NCI-H187 treated with DMSO at 0.1 percent for 48 hours (cell line): ENCODE measurements at places on chromosomes 1 and 21.

- DNase-seq = no peak
These were observed 178.1 kb downstream of the ZP4 start for GRCh38 chr1:237712586-237713157.

GRCh38 chr1:60059468-60059867 lies 14.1 kb downstream of the C1orf87 start:
- DNase-seq = no peak

DNA sequence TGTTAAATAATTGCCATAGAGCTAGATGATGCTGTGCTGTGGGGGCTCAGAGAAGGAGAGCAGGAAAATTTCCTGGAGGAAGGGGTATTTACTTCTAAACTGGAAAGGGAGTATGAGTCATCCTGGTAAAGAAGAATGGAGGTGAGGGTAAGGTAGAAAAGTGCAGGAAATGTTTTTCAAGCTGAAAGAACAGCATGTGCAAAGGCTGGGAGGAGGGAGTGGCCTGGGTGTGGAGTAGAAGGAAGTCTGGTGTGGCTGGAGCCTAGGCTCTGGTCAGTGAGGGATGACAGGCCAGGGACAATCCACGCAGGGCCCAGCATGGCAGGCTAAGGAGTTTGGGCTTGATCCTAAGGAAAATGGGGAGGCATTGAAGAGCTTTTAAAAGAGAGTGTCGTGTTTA lies 45.9 kb downstream of the MATN1 start:
- no peak for DNase-seq

DNA sequence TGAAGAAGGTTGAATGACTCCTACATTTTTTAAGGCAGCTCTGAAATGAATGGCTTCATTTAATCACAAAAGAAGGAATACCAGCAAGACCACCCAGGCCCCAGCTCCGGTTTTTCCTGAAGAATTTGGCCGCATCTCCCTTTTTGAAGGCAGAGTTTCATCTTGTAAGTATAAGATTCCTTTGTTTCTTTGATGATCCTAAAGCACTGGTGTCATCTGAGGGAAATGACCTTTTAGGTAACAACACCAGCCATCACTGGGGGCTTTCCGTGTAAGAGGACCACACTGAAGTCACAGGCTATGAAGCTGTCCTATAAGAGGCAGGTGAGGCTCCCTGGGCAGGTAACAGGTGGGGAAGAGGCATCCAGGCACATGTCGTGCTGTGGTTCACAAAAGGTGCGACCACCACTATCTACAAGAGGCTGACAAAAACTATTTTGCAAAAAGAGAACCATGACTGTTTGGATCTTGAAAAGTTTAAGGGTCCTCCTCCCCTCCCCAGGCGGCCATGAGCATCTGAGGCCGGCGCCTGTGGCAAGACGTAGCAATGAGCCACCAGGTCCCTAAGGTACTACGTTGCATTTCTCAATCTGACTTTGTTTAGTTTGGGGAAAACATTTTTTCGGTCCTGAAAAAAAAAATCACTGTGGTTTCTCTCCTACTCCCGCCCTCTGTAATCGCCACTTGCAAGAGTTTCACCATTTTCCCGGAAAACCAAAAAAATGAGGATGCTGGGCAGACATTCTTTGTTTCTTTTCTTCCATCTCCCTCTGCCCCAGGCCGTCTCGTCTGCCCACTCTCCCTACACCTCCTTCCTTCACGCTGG lies 46.3 kb upstream of the IRF2BP2 start:
- DNase-seq = no peak

- no peak for DNase-seq
These were observed 35.4 kb downstream of the GALNT2 start for GRCh38 chr1:230102472-230102871.

DNA sequence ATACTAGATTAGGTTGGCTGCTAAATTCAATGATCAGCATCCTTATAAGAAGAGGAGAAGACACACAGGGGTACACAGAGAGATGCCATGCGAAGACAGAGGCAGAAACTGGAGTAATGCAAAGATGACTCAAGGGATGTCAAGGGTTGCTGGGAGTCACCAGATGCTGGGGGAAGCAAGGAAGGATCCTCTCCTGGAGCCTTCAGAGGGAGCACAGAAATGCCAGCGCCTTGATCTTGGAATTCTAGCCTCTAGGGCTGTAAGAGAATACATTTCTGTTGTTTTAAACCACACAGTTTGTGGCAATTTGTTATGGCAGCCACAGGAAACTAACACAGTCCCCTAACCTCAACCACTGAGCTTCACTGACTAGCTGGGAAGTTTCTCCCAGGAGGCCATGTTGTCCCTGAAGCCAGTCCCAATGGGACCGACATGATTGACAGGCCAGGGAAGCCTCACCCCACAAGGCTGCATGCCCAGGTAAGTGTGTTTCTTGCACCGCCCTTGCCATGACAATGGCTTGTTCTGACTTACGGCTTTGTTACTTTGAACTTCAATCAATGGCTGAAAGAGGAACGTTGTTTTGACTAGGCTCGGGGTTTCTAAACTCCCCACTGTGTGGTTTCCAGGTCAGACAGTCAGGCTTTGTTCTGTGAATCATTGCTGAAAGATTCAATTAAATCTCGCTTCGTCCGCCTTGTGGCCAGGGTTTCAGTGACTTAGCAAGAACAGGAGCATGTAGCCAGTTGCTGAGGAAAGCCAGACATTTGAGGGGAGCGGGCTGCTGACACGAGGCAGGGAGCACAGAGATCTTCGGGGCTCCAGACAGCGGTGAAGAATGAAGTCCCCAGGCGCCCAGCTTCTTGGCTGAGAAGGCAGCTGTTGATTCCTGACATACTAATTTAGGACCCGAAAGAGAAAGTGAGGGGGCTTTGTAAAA lies 62.3 kb downstream of the RUNX1 start:
- DNase-seq = no peak

DNA sequence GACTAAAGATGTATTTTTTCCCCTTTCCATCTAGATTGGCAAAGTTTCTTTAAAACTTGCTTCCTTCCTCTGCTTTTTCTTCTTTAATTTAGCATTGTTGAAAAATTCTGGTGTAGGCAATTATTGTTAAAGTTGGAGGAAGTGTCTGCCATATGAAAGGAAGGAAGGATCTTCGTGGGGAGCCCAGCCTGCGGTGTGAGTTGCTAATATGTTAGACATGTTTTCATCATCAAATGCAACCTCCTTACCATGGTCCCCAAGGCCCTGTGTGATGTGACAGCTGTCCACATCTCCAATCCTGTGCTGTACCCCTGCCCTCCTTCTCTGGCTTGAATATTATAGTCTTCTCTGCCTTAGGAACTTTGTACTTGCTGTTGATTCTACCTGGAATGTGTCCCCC lies 81.0 kb upstream of the ZBTB18 start:
- DNase-seq = no peak

GRCh38 chr1:58608297-58608696 lies 31.2 kb upstream of the TACSTD2 start:
- no peak for DNase-seq

- DNase-seq = no peak
These were observed 108.9 kb downstream of the OMA1 start for GRCh38 chr1:58437623-58438022.

- DNase-seq = no peak
These were observed 53.6 kb upstream of the A3GALT2 start for GRCh38 chr1:33374336-33375105.

- no peak for DNase-seq
These were observed 405.3 kb downstream of the RRAGC start for GRCh38 chr1:38454236-38454635.

GRCh38 chr1:82153272-82153629 lies 352.5 kb downstream of the ADGRL2 start:
- no peak for DNase-seq

DNA sequence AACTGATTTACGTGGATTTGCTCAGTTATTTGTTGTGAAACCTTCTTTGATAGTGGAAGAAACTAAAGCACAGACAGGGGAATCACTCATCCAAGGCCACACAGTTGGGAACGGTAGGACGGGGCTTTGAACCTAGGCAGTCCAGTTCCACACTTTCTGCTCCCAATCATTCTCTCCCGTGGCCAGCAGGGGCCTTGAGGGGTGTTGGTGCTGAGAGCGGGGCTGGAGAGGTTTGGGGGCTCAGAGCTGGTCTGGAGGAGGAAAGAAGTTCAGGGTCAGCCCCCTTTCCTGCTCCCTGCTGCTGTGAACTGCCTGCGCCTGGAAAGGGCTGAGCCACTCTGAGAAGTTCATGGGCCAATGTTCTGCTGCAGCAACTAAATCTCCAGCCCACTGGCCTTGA lies 31.4 kb upstream of the ACTL8 start:
- DNase-seq = no peak

DNA sequence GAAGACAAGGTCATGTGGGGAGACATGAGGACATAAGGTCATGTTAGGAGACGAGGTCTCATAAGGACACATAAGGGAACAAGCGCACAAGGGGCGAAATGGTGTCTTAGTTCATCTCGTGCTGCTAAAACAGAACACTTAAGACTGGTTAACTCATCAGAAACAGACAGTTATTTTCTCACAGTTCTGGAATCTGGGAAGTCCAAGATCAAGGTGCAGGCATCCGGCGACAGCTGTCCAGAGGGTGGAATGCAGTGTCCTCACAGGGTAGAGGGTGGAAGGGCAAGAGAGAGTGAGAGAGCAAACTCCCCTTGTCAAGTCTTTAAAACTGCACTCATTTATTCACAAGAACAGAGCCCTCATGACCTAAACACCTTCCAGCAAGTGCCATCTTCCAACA lies 34.6 kb upstream of the PDPN start:
- DNase-seq = no peak

GRCh38 chr21:40340357-40340756 lies 473.1 kb downstream of the PCP4 start:
- DNase-seq = no peak

DNA sequence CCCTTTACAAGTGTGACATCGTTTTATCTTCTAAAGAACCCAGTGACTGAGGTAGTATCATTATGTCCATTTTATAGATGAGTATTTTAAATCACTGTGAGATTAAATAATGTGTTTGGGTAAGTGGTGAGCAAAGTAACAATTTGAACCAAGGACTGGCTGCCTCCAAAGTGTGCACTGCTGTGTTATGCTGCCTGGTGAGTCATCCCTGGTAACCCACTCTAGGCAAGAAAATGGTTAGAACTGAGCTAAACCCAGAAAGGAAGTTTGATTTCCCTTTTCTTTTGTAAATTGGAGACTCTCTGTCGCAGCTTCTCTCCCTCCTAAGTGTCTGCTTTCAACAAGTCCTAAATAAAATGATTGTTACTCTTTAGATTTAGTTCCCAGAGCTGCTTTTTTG lies 342.8 kb upstream of the KAZN start:
- no peak for DNase-seq

GRCh38 chr1:174448974-174449373 lies 1.2 kb downstream of the GPR52 start:
- DNase-seq = no peak

DNA sequence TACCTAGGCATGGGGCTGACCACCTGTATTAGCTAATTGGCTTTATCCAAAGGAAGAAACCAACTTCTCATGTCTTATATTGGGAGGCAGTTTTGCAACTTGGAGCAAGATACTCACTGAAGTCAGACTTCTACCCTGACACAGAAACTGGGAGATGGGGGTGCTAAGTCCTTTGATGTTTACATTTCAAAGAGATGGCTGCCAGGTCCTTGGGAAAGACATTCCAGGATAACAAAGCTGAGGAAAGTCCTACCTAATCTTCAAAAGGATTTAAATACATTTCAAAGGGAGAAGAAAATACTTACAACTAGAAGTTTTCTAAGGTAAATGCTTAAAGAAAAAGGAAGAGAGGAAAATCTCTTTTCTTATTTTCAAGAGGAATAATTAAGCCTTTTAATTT lies 62.1 kb downstream of the FH start:
- DNase-seq = no peak

GRCh38 chr1:239896569-239896968 lies 195.1 kb upstream of the FMN2 start:
- no peak for DNase-seq

DNA sequence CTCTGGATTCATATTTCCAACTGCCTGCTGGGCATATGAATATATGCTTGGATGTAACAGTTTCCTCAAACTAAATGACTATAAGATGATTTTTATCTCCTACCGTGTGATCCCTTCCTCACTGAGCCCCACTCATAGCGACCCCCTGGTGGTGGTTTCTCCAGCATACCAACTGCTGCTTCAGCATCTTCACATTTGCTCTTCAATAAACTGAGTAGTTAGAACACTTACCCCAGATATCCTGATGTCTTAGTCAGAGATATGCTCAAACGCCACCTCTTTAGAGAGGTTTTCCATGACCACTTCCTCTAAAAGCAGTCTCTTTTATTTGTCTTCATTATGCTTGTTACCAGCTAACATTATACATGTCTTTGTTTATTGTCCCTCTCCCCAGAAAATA lies 10.2 kb upstream of the HNRNPR start:
- no peak for DNase-seq

- no peak for DNase-seq
These were observed 11.4 kb upstream of the S100A8 start for GRCh38 chr1:153402226-153402625.

DNA sequence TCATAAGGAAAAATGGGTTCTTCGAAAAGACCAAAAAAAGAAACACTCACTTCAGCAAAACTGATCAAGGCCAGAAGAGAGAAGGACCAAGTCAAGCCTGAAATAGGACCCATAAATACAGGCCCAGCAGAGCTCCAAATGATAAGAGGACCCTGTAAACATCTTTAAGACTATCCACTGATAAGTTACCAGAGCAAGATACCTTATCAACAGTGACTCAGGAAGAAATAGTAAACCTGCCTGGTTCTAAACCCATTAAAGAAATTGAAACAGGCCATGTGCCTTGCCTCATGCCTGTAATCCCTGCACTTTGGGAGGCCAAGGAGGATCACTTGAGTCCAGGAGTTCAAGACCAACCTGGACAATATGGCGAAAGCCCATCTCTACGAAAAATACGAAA lies 81.8 kb upstream of the ERRFI1 start:
- DNase-seq = no peak

- DNase-seq = no peak
These were observed 52.1 kb downstream of the ACBD3 start for GRCh38 chr1:226134170-226135058.

DNA sequence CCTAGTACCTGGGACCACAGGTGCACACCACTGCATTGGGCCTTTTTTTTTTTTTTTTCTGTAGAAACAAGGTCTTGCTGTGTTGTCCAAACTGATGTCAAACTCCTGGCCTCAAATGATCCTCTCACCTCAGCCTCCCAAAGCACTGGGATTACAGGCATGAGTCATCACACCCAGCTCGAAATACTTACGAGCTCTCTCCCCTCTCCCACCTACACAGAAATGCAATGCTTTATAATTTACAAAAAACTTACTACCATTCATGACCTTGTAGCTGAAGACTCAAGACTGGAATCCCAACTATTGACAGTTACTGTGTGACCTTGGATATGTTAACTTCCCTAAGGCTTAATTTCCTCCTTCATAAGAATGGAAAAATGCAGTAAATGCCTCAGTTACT lies 18.7 kb downstream of the FOXJ3 start:
- DNase-seq = no peak

GRCh38 chr1:162135271-162135775 lies 65.8 kb downstream of the NOS1AP start:
- DNase-seq = no peak

- peak; percentile 24 for DNase-seq
These were observed 6.0 kb upstream of the KCNA2 start for GRCh38 chr1:110612060-110612745.
